ENCODE measurements at places on chromosomes 7 and 10.

- DNase-seq = no peak
These were observed 85.6 kb downstream of the NEUROD6 start for GRCh38 chr7:31254926-31255325.

DNA sequence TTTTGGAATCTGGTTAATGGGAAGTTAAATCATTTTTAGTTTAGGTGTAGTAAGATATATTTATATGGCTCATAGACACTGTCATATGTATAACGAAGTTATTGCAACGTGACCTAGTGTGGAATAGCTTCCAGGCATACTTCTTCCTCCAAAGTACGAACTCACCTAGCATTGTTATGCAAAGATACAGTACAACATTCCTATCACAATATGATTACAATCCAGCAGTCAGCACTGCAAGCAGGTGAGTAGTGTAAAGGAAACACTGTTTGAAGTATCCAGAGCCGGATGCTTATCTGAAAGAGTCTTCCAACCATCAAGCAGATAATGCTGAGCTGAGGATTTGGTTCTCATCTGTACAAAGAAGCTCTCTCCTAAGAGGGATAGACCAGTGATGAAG, 754.4 kb upstream of the IGFBP3 start:
- DNase-seq = no peak

- no peak for DNase-seq
These were observed 13.1 kb upstream of the UBE3C start for GRCh38 chr7:157125376-157126223.

- no peak for DNase-seq
These were observed 1127.3 kb upstream of the AUTS2 start for GRCh38 chr7:68470836-68471435.

- no peak for DNase-seq
These were observed 41.2 kb downstream of the TBC1D12 start for GRCh38 chr10:94443549-94443948.

DNA sequence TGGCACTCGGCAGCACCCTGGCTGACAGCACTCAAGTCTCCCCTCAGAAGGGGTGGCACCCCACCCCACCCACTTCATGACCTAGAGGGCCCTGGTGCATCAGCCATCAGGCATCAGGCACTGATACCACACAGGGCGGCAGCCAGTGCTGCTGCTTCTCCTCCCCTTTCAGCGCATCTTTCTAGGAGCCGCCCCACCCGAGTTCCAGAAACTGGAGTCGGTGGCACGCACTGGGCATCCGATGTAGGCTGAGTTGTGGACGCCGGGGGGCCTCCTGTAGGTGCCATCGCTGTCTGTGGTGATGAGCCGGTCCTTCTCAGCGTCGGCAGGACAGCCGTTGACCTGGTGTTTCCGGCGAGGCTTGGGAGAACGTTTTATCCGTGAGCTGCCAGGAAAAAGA, 69.7 kb upstream of the ATP6V0A4 start:
- DNase-seq = no peak

DNA sequence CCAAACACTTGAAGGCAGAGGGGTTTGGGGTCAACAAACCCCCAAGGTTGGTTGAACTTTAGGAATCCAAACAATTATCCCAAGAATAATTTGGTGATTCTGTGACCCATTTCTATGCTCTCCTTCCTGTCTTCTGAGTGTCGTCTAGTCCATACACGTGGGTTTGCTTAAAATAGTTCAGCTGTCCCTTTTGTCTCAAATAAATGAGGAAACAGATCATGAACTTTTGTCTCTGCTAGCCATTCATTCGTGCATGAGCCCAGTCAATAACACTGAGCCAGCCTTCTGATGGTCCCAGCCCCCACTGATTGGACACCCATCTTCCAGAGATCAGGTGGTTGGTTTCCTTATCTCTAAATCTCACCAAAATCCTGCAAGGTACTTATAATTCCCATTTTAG, 255.4 kb downstream of the PRPF18 start:
- DNase-seq = no peak

DNA sequence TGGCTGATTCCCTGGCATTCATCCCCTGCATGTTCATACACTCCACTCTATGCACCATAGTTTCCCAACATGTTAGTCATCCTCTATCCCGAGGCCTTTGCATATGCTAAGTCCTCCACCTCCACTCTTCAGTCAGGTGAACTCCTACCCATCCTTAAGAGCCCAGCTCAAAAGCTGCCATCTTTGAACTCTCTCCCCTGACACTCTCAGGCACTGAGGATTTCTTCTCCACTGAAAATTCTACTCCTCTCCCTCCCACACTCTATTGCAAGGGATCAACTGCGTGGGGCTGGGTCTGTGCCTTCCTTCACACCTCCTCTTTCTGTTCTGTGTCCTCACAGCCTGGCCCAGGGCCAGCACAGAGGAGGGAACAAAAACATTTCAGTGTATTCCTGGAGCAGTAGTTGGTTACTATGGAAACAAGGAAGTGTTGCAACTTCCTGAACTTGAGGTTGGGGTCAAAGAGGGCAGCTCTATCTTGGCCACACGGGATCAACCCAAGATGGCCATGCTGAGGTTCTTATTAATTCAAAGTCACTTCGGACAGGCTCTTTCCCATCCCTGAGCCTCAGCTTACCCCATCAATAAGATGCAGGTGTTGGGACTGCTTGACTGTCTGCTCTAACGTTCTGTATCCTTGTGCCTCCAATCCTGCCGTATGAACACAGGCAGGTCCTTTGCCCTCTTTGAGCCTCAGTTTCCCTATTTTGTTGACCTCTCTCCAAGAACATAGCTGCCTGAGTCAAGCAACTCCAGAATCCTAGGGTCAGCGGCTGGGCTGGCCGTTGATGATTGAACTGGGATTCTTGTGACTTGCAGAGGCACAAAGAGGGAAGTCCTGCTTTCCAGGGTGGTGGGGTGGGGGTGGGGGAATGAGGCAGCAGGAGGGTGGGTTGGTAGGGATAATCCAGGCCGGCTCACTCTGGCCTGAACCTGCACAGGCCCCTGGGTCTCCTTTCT, 15.5 kb downstream of the ZMIZ1 start:
- DNase-seq = no peak

DNA sequence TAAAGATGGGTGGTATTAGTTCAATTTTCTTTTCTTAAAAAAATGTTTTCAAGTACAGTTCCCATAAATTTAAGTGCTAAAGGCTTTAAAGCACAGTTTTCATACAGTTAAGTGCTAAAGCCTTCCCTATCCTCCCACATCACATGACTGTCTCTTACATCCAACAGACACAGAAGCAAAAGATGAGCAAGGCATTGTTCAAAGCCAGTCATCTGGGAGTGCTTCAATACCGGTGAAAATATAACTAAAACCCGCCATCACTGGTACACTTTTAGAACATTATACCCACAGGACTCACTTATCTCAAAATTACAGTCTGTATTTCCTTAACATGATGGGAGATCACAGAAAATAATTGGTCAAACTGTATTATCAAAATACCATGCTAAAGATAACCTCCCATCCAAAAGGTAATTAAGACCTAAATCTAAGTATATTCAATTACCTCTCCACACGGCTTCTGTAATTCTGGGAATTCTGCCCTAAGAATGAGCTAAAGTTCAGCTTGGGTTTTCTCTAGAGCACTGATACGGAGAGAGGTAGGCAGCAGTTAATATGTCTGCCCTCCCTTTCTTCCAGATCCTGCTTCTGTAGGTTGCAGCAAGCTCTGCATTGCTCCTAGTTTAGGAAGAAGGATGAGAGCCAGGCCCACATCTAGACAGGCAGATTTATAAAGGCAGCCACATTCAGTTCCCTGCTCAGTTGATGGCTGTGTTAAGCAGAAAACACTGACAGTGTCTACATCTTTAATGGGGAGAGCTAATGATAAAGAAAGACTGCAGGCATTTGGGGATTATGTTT, 474.8 kb upstream of the PFKP start:
- no peak for DNase-seq

GRCh38 chr7:148697256-148698006, 1.3 kb upstream of the CUL1 start:
- no peak for DNase-seq

DNA sequence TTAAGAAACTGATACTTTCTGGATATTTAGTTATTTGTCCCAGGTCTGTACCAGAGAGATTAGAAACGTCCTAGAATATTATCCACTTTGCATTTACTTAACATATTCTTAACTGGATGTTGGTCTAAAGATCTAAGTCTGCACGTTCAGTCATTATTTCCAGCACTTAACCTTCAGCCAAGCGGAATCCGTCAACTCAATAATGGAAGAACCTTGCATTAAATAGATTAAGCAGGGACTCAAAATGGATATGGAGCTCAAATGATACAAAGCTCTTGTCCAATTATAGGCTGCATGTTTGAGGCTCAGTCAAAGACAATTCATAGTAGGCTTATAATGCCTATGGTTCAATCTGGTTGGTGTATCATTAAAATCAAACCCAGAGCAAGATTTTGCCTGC, 162.9 kb downstream of the SEMA3D start:
- DNase-seq = no peak

DNA sequence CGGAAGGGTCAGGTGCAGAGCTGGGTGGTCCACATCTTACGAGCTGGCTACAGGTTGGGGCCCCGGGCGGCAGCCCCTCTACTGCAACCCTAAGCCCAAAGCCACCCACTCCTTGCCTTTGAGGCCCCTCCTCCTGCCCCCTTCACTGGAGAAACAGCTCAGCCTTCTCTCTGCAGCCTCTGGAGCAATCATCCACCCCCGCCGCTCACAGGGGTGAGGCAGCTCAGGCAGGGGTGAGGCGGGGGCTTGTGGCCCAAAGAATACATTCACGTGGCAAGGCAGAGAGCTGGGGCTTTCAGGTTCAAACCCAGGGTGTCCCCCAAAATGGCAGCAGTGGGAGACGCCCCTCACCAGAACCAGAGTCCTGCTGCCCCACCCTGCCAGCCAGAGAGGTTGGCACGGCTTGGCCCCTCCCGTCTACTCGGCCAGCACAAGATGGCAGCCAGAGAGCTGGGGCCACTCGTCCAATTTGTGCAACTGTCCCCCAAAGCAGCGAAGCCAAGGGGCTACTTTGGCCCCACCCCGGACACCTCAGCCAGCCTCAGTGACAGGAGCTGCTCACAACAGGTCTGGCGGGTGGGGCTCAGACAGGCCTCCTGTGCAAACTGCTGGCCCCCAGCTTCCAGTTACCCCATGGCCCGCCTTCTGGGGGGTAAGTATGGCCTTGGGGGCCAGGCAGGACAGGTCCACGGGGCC, 7.2 kb downstream of the GNB2 start:
- DNase-seq = peak; percentile 32

GRCh38 chr10:118161461-118162246, 114.9 kb upstream of the RAB11FIP2 start:
- DNase-seq = no peak

Measured in GM13976 (cell line).